Caki2 (cell line): ENCODE measurements at places on chromosomes 4 and X. TPM values are rescaled to one million over a fixed set of nuclear protein-coding genes. Genes with fewer than 3 reads are reported as not detected.

DNA sequence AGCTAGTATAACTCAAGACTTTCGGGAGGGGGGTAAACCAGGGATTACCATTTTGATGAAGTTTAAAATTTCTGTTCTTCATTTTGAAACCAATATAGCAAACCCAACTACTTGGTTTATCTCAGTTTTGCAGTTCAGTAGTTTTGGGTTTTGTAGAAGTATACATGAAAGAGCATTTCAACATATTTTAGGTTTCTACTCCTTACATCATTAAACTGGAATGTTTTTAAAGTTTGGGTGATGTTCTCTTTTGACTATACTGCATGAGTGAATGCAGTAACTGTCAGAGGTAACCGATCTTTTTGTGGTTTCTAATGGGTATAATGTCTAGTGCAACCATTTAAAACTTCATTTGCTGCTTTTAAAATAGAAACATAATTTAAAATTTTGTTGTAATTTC, 248.3 kb upstream of the MAD2L1 start:
- no peak for DNase-seq

GRCh38 chr4:136329042-136329662, 1203.1 kb downstream of the PCDH18 start:
- DNase-seq: no peak

GRCh38 chr4:61320631-61321030, 120.5 kb downstream of the ADGRL3 start:
- no peak for DNase-seq

DNA sequence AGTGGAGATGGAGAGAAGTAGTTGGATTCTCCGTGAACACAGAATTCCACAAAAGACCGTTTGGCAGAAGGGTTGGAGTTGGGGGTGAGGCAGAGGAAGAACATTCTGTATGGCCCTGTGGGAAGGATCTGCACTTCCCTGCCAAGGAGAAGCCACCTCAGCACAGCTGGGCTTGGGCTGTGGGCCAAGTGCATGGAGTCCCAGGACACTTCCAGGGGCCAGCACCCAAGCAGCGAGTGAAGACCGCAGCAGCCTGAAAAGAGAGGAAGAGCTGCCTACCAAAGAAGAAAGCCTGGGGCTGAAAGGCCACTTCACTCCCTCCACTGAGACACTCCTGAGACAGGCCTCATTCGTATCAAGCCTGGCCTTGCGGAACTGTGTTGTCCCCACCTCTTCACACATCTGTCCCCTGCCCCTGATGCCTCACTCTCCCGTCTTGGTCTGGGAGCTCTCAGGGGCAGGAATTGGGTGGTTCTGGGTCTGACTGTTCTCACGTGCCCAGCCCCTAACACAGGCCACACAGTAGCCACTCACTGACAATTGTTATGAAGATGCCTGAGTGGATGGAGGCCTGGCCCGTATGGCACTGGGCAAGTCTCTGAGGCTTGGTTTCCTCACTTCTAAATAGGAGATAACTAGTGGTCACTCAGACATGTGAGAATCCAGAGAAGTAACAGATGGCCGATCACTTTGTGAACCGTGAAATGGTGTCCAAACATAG, 3.3 kb upstream of the AWAT2 start:
- no peak for DNase-seq

CFI gene
- 1.6 TPM in 1 of 2 replicates, not detected in the other for total RNA-seq

GRCh38 chr4:151107063-151107462, 7.6 kb downstream of the RPS3A start:
- no peak for DNase-seq

- no peak for DNase-seq
Observed at GRCh38 chrX:30065226-30065625, 150.1 kb upstream of the MAGEB2 start.

NXF2 gene
- total RNA-seq: not detected in 2 replicates

- no peak for DNase-seq
Observed at GRCh38 chr4:145440292-145441007, 41.2 kb upstream of the SMAD1 start.

RHOXF1 gene
- total RNA-seq: not detected in 2 replicates

GRCh38 chr4:178612733-178613132, 1170.5 kb upstream of the AGA start:
- DNase-seq: no peak

SYP gene
- not detected in 2 replicates for total RNA-seq

DNA sequence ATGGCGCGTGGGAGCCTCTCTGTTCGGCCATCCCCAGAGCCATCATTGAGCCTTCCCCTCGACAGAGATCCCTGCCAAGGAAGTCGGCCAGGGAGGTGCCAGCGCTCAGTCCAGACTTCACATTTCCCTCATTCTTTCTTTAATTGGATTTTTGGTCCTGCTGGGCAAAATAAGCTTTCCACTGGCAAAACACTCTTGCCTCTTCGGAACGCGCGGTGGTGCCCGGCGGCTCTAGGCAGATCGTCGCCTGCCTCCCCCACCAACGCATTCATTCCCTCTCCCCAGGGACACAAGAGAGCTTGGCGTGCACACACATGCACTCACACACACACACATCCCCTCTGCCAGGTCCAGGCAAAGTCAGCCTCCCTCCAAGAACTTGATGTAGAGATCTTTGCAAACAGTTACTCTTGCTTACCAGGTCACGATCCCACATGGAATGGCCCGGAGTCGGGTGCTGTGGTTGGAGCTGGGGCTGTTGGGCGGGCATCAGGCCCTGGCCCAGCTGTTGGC, 257.1 kb downstream of the BCOR start:
- no peak for DNase-seq

DNA sequence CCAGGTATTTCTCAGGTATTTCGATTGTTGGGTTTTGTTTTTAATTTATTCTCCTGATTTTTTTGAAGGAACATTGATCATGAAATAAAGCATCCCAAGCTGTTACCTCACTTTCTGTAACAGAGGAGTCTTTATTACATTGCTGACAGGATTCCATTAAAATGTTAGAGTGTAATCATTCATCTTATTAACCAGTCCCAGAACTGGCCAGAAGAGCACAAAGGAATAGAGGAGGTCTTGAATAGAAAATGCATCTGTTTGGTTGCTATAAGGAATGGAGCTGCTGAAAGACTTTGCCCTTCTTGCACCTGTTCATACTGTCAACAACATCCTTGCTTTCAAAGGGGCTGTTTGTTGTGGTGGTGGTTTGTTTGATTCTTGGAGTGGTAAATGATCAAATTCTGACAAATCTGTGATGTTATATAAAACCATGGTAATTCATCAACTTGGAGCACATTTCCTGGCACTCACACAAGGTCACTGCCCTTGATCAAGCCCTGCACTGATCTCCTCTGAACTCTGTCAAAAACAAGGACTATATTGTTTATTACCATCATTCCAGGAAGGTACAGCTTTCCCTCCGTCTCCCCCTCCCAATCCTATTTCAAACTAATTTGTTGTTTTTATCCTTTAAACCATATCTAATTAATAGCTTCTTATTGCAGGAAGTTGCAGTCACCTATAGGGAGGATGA, 215.8 kb downstream of the PCDH19 start:
- DNase-seq: no peak

OGT gene
- total RNA-seq: 32.9 and 54.2 TPM in 2 replicates

TMPRSS11B gene
- not detected in 2 replicates for total RNA-seq

- DNase-seq: no peak
Observed at GRCh38 chr4:4420421-4420820, 33.5 kb downstream of the NSG1 start.

DNA sequence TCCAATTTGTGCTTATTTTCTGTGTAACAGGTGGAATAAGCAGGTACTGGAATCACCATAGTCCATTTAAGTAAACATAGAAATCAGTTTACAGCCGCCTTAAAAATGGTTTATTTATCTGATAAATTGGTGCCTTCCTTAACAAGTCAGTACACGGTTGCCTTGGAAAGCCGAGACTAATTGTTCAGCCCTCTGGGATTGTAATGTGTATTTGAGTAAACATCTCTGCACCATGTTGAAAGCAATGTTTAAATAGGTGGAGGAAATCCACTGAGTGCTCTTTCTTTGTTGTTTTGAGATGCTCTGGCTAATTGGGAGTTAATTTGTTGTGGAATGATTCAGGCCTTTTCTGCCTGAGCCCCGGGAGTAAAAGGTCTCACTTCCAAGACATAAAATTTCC, 45.7 kb upstream of the ADRA2C start:
- DNase-seq: no peak

- no peak for DNase-seq
Observed at GRCh38 chr4:165060938-165061337, 7.3 kb downstream of the TRIM75 start.

PDGFRA gene
- total RNA-seq: 0.41 and 0.88 TPM in 2 replicates

DNA sequence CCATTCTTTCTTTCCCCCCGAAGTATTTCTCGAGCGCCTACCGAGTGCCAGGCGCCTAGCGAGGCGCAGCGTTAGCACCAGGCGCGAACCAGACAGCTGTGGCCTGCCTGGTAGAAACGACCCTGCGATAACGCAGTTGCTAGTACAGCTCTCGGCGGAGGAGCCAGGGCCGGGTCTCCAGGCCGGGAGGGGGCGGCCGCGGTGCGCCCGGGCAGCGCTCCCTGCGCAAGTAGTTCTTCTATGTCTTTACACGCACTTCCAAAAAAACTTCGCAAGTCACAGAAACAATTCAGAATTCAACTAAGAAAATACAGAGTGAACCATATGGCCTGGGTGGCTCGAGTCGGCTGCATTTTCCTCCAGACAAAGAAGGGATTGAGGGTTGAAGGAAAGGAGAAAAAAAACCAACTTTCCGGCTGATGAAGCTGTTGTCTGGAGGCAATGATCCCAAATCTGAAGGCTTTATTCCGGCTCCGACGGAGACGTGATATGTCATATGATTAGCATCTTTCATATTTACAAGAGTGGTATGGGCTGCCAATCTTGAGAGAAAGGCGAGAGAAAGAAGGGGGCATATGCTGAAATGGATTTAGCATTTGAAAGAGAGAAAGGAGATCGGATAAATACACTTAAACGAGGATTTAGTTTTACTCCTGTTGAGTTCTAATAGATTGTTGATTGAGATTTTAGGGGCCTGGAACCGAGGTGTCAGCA, 7.2 kb upstream of the NEUROG2 start:
- DNase-seq: no peak

- no peak for DNase-seq
Observed at GRCh38 chr4:185589067-185589836, 53.9 kb upstream of the PDLIM3 start.

DNA sequence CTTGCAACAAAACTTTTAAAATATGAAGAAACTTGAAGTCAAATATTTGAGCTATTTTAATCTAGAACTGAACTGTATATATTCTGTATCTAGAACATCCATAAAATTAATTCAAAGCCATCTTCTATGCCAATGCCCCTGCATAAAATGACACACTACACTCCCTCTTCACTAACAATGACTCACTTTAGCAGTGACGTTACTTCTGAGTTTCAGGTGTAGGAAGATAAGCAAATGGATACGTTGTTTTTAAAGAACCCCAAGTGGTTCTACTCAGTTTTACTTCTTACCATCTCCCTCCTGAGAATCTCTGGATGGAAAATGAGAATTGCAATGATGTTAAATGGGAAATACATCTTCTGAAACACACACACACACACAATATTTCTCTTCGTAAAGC, 45.2 kb downstream of the CXXC4 start:
- DNase-seq: no peak

AKAP14 gene
- 0.14 TPM in 1 of 2 replicates, not detected in the other for total RNA-seq

SLITRK2 gene
- 0.03 TPM in 1 of 2 replicates, not detected in the other for total RNA-seq

DNA sequence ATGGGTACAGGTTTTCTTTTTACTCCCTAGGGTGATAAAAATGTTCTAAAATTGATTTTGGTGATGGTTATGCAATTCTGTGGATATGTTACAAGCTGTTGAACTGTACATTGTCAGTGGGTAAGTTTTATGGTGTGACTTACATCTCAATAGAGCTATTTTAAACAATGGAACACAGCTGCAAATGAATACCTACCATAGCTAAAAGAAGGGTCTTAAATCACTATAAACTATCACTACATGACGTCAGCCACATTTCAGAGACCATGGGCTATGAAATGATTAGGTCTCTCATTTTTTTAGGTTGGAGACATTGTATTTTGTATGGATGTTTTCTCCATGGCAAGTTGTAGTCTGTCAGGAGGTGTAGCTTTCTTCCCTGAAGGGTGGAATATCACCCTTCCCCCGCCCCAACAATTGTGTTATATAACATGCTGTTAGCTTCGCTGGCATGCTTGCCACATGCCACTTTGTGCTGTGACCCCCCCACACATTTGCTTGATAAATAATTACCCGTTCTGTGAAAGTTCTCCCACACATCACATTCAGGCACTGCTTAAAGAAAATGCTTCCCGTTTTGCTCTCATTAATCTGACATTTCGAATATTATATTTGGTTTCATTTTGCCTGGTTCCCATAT, 159.7 kb downstream of the ARHGAP10 start:
- DNase-seq: no peak

VSIG4 gene
- not detected in 2 replicates for total RNA-seq

DNA sequence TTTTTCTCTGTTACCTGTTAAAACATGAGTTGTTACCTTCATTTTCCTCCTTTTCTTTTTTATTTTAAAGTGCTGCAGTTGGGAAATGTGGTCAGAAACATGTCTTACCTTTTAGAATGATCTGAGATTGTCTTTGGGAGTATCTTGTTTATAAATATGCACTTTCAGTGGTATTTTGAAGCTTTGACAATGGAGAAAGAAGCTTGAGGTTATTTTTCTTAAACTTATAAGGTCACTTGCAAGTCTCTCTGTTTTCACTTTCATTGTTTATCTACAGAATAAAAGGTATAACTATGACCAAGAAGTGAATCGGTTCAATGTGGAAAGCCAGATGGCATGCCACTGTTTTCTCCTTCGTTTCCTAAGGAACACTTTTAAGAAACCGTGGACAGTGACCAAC, 167.5 kb upstream of the SLC7A11 start:
- DNase-seq: no peak

DNA sequence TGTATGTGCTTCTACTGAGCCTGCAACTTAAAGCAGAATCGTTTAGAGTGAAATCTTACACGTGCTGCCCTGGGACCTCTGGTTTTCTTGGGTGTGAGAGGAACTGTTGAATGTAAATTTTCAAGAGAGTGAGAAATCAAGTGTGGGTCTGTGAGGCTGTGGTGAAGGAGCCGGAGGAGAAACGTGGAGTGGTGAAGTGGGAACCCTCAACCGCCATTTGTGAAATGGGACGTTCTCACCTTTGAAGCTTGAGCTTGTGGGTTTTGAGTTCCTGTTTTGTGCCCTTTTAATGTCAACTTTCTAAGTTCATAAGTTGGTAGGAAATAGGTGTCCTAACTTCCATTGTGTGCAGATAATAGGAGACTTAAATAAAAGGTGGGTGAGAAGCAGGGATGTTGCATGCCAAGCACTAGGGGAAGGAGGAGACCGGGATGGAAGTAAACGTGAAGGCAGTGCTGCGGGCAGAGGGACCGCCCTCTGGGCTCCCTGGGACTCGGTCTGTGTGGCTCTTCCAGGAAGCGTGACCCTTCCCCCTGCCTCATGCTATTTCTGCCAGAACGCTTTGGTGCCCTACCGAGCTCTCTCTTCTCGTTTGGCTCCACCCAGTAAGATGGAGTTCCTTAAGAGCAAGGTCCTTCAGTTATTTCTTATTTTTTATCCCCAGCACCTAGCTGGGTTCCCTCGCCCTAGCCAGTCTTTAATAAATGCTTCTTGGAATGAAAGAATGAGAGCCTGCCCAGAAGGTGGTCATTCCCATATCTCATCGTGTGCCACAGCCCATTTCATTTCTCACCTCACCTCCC, 56.0 kb downstream of the TMEM131L start:
- DNase-seq: no peak

MAOA gene
- total RNA-seq: 0.20 TPM in 1 of 2 replicates, not detected in the other
